A549 (cell line): ENCODE measurements at places on chromosomes 12 and 14. TPM values are rescaled to one million over a fixed set of nuclear protein-coding genes. Genes with fewer than 3 reads are reported as not detected.

The CLEC4E gene
- not detected in 3 replicates for polyA plus RNA-seq

The SLC17A8 gene
- 0.03 TPM in 2 of 3 replicates, not detected in the other for polyA plus RNA-seq

DNA sequence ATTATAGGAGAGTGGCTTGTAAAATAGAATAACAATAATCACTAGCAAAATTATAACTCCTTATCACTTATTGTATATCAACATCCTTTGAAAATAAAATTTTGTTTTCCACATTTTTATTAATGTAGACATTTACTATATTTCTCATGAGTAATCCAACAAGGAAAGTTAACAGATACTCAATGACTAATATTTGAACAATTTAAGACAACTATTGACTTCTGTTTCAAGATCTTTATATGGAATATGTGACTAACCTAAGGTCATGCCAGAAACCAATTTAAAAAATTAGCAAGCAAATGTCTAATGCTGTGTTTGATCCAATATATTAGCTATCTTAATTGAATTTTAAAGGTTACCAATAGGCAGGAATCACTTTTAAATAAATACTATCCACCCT is 638.5 kb upstream of the FLRT2 start:
- DNase-seq, result no peak

The ACOT4 gene
- polyA plus RNA-seq, result 1.6 TPM in 3 replicates

- DNase-seq, result no peak
Measured at GRCh38 chr14:66111891-66112290, 374.3 kb upstream of the CCDC196 start.

The BDKRB2 gene
- polyA plus RNA-seq, result 12.1 to 19.6 TPM (median 13.9 TPM) in 3 replicates

DNA sequence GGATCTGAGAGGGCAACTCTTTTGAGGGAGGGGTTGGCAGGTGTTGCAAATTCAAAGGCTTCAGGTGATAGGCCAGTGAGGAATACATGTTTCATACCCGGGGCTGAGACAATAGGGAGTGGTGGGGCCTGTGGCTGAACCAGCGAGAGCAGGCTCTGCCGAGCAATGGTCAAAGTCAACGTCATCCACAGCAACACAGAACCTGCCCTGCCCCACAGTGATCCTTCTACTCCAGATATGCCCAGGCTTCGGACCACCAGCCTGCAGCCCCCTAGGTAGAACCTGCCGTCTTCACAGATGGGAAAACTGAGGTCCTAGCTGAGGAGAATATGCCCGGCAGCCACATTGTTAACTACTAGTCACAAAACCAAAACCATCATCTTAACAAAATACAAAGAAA is 4.1 kb downstream of the SERPINA1 start:
- DNase-seq, result no peak

The C1RL gene
- polyA plus RNA-seq, result 20.8 to 28.3 TPM (median 25.2 TPM) in 3 replicates

- no peak for DNase-seq
Measured at GRCh38 chr14:51789596-51789995, 70.8 kb upstream of the GNG2 start.

The SIX6 gene
- polyA plus RNA-seq, result not detected in 3 replicates

The P2RX2 gene
- polyA plus RNA-seq, result not detected in 3 replicates

The PYGL gene
- 95.9 to 112 TPM (median 112 TPM) in 3 replicates for polyA plus RNA-seq

DNA sequence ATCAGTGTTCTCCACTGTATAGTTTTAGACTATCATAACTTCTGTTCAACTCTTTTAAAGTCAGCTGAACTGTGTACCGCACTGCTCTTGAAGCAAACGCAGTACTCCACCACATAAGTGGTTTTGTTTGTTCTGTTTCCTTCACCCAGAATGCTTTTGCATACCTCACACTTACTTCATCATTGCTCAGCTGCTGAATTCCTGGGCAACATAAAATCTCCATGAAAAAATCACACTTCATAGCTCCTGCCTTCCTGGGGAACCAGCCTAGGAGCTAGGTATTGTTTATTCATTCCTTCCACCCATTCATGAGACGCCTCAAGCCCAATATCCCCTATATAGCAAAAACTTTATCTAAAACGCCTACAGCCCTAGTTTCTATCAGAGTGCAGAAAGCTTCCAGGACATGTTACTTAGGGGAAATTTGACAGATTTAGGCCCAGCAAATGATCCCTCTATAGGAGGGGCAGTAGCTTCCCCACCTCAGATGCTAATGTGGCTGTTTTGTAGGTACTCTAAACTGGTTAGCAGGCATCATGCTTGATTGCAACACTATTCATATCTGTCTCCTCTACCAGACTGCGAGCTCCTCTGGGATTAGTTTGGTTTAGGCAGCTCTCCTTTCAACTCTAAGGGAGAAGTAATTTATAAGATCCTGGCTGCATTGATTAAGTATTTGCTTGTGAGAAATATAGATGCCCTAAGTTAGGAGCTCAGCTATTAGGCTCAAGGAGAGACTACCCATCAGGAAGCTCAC is 44.5 kb downstream of the LRRC9 start:
- DNase-seq, result no peak
